ENCODE measurements at places on chromosomes 4 and X. TPM values are rescaled to one million over a fixed set of nuclear protein-coding genes. Genes with fewer than 3 reads are reported as not detected.

Gene APEX2
- 41.7 TPM for total RNA-seq

- no peak overlapping the region for H3K27ac ChIP-seq
- H3K4me3 ChIP-seq = no peak overlapping the region
- H3K4me1 ChIP-seq = no peaks in the 10 kb centered on the region
- no peaks in the 10 kb centered on the region for H3K36me3 ChIP-seq
- DNase-seq = no peak
Measured at GRCh38 chr4:12949719-12950490, 534.2 kb downstream of the RAB28 start.

Gene GIMD1
- total RNA-seq = not detected

Gene PALLD
- total RNA-seq = 0.41 TPM

GRCh38 chr4:17650406-17650805, 36.0 kb downstream of the MED28 start:
- no peak for DNase-seq
- no peaks in the 10 kb centered on the region for H3K36me3 ChIP-seq
- H3K27ac ChIP-seq = no peak overlapping the region
- H3K27me3 ChIP-seq = no peaks in the 10 kb centered on the region
- no peak overlapping the region for H3K4me3 ChIP-seq

DNA sequence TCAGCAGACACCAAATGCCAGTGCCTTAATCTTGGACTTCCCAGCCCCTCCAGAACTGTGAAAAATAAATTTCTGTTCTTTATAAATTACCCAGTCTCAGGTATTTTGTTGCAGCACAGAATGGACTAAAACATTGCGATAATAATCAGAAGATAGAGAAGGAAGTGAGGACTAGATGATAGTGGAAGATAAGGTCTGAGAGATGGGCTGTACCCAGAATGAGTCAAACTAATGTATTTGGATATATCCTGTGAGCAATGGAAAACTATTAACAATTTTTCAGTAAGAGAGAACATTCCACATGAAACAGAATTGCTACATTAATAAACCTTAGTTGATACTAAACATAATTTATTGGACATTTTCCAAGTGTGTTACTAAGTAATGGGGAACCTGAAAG, 93.3 kb downstream of the FANCB start:
- H3K27me3 ChIP-seq = no peaks in the 10 kb centered on the region
- H3K36me3 ChIP-seq = no peaks in the 10 kb centered on the region
- no peak overlapping the region for H3K27ac ChIP-seq
- H3K4me3 ChIP-seq = no peak overlapping the region
- DNase-seq = no peak
